ENCODE measurements at places on chromosomes 7 and 10. TPM values are rescaled to one million over a fixed set of nuclear protein-coding genes. Genes with fewer than 3 reads are reported as not detected.

Gene ZCCHC24
- 18.4 TPM for total RNA-seq

Gene ACTL6B
- not detected for total RNA-seq

Gene LIPF
- total RNA-seq: not detected

Gene ZNF487
- 5.2 TPM for total RNA-seq

Gene TEX36
- not detected for total RNA-seq

Gene ZNF138
- 6.6 TPM for total RNA-seq

Gene LDB1
- 34.6 TPM for total RNA-seq

Gene PAPOLB
- total RNA-seq: 0.11 TPM

Gene POM121C
- 35.9 TPM for total RNA-seq
